ENCODE measurements at places on chromosomes 5 and 9.

DNA sequence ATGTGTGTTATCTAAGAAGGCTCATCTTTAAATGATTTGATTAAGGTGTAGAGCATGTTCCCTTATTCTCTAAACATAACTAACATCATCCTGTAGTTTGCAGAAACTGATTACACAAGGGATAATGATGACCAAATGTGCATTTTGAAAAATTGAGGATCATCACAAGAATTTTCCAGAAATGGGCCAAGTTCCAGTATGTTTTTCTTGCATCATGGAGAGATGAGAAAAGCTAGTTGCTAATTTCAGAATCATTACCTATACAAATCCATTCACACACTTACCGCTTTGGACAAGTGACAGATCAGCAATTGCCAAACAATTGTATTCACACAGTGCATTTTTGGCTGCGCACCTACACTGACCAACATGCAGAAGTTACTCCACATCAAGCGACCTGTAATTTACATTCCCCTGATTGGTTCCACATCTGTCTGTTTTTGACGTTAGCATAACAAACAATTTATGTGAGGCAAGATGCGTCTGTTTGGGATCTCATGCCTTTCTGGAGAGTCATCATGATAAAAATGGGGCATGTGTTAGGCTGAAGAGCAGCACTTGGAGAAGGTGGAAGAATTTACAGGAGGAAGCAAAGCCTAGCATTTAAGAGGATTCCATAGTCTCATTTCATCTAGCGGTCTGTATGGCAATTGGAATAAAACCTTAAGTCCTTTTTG lies 2.8 kb upstream of the BNC2 start:
- DNase-seq, result peak; percentile 49
- no peaks in the 10 kb centered on the region for H3K36me3 ChIP-seq

- no peak overlapping the region for H3K4me3 ChIP-seq
- H3K27me3 ChIP-seq, result no peaks in the 10 kb centered on the region
- no peaks in the 10 kb centered on the region for H3K36me3 ChIP-seq
- DNase-seq, result no peak
These were observed 8.6 kb upstream of the PHYKPL start for GRCh38 chr5:178241231-178241663.

- no peak overlapping the region for H3K4me3 ChIP-seq
- H3K27ac ChIP-seq, result no peak overlapping the region
- no peaks in the 10 kb centered on the region for H3K27me3 ChIP-seq
- H3K36me3 ChIP-seq, result no peaks in the 10 kb centered on the region
These were observed 58.7 kb upstream of the GPR151 start for GRCh38 chr5:146574713-146575112.

DNA sequence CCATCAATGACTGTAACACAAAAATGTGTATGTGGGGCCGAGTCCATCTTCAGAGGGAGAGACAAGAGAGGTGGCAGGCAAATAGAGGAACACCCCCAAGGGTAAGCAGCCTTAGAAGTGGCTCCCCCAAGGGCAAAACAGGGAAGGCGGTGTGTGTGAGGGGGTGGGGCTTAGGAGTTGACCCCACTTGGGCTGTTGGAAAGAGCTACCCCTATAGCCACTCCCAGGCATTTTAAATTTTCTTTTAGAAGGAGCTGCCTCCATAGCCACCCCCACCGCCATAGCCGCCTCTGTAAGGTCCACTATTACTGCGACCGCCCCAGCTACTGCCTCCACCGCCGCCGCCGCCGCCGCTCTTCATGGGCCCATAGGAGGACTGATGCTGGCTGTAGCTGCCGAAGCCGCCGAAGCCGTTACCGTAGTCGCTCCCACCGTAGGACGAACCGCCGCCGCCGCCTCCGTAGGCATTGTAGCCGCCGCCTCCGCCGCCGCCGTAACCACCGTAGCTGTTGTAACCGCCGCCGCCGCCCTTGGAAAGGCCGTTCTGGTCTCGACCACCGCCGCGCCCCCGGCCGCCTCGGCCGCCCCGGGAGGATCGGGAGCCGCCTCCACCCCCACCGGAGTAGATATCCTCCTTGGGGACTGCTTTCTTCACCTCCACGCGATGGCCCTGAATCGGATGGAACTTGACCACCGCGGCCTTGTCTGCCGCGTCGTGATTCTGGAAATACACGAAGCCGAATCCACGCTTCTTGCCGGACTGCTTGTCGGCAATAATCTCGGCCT lies 1.1 kb downstream of the HNRNPA0 start:
- H3K4me1 ChIP-seq, result peaks cover 3% of the 10 kb centered on the region
- H3K27me3 ChIP-seq, result no peaks in the 10 kb centered on the region
- DNase-seq, result peak; percentile 18
- no peaks in the 10 kb centered on the region for H3K36me3 ChIP-seq

DNA sequence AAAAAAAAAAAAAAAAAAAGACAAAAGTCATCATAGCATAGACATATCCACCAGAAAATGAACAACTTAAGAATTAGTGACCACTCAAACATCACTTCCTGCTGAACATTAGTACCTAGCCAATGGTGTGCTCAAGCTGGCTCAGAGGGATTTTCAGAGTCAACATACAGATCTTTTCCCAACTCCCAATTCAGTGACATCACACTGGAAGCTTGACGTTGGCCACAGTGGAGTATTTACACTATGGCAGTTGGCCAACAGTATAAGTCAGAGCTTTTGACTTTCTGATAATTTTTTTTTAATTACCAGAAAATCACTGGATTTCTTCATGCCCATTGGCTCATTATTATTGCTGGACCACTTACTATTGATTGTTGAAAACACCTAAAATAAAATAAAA lies 383.5 kb downstream of the ARHGEF28 start:
- peak; percentile 42 for DNase-seq
- H3K4me1 ChIP-seq, result no peaks in the 10 kb centered on the region
- no peaks in the 10 kb centered on the region for H3K36me3 ChIP-seq
- H3K4me3 ChIP-seq, result no peak overlapping the region

DNA sequence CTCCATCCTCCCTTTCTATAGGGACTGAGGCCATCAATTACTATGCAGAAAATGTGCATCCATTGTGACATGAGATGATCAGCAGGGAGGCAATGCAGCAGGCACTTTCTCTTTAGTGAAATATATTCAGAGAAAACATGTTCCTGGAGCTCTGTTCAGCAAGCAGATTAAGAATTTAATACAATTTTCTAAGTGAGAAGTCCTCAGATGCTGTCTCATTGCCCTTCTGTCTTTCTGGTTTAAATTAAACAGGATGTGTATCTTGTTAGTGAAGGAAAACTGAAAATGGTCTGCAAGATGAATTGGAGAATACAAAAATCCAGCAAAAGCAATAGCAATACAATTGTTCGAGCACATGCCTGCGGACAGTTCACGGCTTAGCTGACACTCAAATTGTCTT lies 445.8 kb upstream of the RIOK2 start:
- DNase-seq, result no peak
- no peaks in the 10 kb centered on the region for H3K27me3 ChIP-seq
- no peaks in the 10 kb centered on the region for H3K36me3 ChIP-seq
- peak overlapping the region; percentile 17 for H3K4me3 ChIP-seq
- peaks cover 2% of the 10 kb centered on the region for H3K4me1 ChIP-seq

DNA sequence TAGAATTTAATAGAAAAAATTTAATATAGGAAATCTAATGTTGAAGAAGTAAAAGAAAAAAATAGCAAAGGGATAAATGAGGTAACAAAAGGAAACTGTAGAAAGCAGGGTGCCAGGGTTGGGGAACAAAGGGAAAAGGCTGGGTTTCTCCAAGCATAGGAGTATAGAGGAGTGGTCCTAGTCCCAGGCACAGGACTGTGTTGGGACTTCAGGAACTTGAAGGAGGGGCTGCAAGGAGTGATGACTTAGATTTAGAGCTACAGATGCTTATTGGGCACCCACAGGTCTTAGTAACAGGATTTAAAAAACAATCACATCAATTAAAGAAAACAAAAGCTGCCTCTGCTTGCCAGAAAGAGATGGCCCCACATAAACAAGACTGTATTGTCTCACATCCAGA lies 396.5 kb upstream of the TNC start:
- H3K36me3 ChIP-seq, result no peaks in the 10 kb centered on the region
- no peak overlapping the region for H3K4me3 ChIP-seq
- H3K27ac ChIP-seq, result no peak overlapping the region

- no peak overlapping the region for H3K4me3 ChIP-seq
- no peaks in the 10 kb centered on the region for H3K27me3 ChIP-seq
- no peaks in the 10 kb centered on the region for H3K36me3 ChIP-seq
- DNase-seq, result no peak
These were observed 9.2 kb downstream of the CDC26 start for GRCh38 chr9:113266174-113266573.

GRCh38 chr9:27534131-27534530 lies 4.5 kb upstream of the MOB3B start:
- H3K4me1 ChIP-seq, result peaks cover 2% of the 10 kb centered on the region
- H3K36me3 ChIP-seq, result no peaks in the 10 kb centered on the region
- no peak overlapping the region for H3K27ac ChIP-seq
- no peak overlapping the region for H3K4me3 ChIP-seq
- no peak for DNase-seq

DNA sequence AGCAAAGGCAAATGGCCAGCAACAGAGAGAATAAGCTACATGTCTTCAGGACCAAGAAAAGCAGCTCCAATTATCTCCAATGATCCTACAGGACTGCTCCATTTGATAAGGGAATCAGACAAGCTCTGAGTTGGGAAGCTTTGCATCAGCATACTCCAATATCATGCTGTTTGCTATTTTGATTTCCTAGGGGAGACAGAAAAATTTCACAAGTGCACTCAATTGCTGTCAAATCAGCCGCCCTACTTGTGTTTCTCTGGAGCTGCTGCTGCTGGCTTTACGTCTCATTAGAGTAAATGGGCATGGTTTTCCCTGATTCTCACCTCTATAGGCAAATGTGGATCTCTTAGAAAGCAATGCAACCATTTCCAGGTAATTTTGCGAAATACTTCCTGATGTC lies 201.7 kb downstream of the PRELID2 start:
- no peaks in the 10 kb centered on the region for H3K27me3 ChIP-seq
- no peak overlapping the region for H3K27ac ChIP-seq
- no peak overlapping the region for H3K4me3 ChIP-seq
- H3K4me1 ChIP-seq, result no peaks in the 10 kb centered on the region

DNA sequence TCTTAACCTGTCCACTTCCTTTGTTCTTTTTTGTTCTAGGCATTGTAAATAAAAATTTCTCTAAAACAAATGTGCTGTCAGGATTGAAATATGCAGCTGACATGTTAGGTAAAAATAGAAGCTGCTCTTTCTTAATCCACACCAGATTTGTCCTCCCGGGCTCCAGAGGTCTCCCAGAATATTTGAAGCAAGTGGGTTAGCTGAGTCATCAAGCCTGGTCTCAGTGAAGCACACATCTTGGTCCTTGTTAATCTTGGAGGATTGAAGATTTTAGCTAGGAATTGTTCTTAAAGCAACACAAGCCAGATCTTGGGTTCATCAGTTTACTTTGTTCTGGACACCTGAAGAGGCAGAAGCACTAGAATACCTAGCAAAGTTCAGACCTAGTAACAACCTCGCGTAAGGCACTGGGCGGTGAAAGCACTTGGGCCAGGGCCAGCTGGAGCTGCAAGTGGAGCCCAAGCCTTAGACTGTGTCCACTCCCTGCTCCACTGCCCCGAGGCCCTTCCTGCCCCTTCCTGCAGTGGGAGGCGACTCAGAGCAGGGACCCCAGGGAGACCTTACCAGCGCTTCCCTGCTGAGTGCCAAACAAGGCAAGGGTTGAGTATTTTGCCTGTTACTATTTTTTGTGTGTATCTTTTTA lies 36.5 kb downstream of the HABP4 start:
- peak; percentile 89 for DNase-seq
- H3K27ac ChIP-seq, result peak overlapping the region; percentile 39
- H3K27me3 ChIP-seq, result no peaks in the 10 kb centered on the region
- peaks cover 20% of the 10 kb centered on the region for H3K4me1 ChIP-seq
- peaks cover 9% of the 10 kb centered on the region for H3K36me3 ChIP-seq

GRCh38 chr5:169804861-169805260 lies 167.8 kb downstream of the DOCK2 start:
- no peaks in the 10 kb centered on the region for H3K27me3 ChIP-seq
- peaks cover 26% of the 10 kb centered on the region for H3K4me1 ChIP-seq
- H3K4me3 ChIP-seq, result no peak overlapping the region
- peak; percentile 75 for DNase-seq
- peak overlapping the region; percentile 88 for H3K27ac ChIP-seq

- peaks cover 5% of the 10 kb centered on the region for H3K4me1 ChIP-seq
- H3K36me3 ChIP-seq, result no peaks in the 10 kb centered on the region
- H3K27ac ChIP-seq, result peak overlapping the region; percentile 35
- H3K4me3 ChIP-seq, result peak overlapping the region; percentile 89
These were observed 2.2 kb downstream of the G3BP1 start for GRCh38 chr5:151773951-151774350.

DNA sequence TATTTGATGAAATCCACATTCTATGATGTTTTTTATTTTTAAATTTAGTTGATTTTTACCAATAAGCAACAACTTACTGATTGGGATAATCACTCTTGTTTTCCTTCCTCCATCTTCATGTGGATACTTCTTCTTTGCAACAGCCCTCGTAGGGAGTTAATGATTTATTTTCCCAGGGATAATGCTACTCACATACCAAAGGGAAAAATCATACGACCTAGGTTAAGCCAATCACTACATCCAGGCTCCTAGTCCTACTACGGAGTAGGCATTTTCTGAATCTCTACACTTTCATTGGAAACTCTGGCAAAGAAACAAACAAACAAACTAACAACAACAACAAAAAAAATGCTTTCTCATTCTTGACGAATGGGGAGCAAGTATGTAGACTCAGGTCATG lies 663.4 kb downstream of the PTPRD start:
- H3K27me3 ChIP-seq, result no peaks in the 10 kb centered on the region
- H3K27ac ChIP-seq, result no peak overlapping the region
- no peak for DNase-seq
- no peak overlapping the region for H3K4me3 ChIP-seq
- no peaks in the 10 kb centered on the region for H3K36me3 ChIP-seq
- no peaks in the 10 kb centered on the region for H3K4me1 ChIP-seq

DNA sequence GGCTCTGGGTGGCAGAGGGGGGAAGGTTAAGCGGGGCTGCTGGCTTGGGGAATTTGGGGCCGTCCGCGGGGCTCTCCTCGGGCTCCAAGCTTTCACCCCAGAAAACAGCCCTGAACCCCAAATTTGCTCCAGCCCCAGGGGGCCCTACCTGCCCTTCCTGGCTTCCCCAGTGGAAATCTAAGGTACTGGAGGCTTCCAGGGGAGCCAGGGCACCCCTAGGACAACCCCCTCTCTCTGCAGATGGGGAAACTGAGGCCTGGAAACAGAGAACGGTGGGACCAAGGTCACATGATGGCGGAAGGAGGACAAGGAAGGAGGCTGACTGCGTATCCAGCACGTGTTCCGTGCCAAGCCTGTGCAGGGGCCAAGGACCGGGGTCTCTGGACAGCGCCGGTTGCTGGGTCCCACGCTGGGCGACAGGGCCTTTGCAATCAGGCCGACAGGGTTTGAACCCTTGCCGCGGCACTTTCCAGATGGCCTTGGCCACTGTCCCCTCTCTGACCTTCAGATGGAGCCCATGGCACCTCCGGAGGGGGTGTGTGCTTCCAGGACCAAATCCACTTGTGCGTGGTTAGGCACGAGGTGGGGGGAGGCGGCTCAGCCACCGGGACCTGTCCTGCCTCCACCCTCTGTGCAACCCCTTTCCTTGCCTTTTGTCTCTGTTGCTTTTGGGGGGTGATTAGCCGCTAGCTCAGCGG lies 183.1 kb downstream of the C9orf50 start:
- H3K4me1 ChIP-seq, result peaks cover 2% of the 10 kb centered on the region
- H3K27me3 ChIP-seq, result peaks cover 4% of the 10 kb centered on the region
- no peak for DNase-seq
- H3K36me3 ChIP-seq, result no peaks in the 10 kb centered on the region

- H3K36me3 ChIP-seq, result no peaks in the 10 kb centered on the region
- peaks cover 81% of the 10 kb centered on the region for H3K27me3 ChIP-seq
- no peaks in the 10 kb centered on the region for H3K4me1 ChIP-seq
- DNase-seq, result no peak
- H3K4me3 ChIP-seq, result no peak overlapping the region
- no peak overlapping the region for H3K27ac ChIP-seq
These were observed 206.2 kb downstream of the MEF2C start for GRCh38 chr5:88676637-88677375.

Measured in fibroblast of lung (primary cell).